ENCODE measurements at places on chromosomes 16 and 17.

- no peak for DNase-seq
Observed at GRCh38 chr17:76124582-76125390, 16.3 kb downstream of the FOXJ1 start.

DNA sequence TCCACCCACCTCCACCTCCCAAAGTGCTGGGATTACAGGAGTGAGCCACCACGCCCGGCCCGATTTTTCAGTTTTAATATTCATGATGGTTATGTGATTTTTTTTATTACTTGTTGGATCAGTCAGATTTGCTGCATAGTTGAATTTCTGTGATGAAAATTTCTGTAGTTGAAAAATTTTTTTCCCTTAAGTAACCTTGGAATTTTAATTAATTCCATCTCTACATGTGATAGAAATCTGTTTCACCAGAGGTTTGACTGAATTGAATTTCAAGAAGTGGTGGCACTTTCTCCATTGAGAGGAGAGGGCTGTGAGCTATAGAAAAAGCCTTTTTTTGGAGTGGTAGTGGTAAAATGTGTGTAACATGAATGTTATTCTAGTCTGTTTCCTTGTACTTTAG is 24.7 kb downstream of the WIPF2 start:
- DNase-seq, result no peak

DNA sequence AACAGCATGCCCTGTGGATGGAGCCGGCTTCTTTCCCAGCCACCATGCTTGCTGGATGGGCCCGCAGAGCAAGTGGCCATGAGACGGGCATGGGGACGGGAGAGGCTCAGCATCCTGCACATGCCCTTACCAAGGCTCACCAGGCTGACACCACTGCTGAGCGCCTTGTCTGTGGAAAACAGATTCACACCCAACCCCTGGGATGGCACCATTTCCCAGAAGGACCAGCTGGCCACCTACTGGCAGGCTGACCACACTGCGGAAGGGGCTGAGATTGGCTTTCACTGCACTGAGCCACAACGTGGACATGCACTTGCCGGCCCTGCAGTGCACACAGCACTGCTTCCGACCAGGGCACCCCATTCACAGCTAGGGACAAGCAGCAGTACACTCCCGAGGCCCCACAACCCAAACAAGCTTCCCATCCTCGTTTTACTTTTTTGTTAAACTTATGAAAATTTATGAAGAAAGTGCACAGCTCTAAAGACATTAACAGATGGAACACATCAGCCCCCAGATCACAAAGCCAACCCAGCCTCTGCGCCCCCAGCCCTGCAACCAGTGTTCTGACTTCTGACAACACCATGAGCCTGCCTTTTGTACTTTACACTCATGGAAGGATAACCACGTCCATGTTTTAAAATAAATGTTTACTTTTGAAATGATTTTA is 13.9 kb upstream of the KRTAP17-1 start:
- peak; percentile 35 for DNase-seq

DNA sequence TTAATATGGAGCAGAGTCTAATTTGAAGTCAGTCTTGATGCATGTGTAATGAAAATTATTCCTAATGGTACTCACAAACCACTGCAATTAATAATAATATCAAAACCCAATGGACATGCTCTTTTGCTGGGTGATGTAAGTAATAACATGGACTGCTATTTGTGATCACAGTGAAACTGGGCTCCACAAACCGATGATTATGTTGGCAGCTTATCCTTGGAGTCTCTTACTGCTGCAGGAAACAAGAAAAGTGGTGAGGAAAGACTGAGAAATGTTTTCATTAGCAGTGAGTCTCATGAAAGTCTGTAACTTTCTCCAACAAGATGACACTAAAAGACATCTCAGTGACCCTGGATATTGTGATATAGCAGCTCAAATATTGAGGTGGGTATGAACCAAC is 45.2 kb downstream of the TMEM100 start:
- DNase-seq, result peak; percentile 42
